ENCODE measurements at places on chromosomes 5 and 9.
A peak's percentile ranks its signal among the peaks of the same experiment; 100 is the strongest.

- no peak for DNase-seq
These were observed 212.3 kb downstream of the TRIM36 start for GRCh38 chr5:114957384-114957783.

- no peak for DNase-seq
These were observed 20.0 kb upstream of the SPATA31E1 start for GRCh38 chr9:87862536-87863268.

DNA sequence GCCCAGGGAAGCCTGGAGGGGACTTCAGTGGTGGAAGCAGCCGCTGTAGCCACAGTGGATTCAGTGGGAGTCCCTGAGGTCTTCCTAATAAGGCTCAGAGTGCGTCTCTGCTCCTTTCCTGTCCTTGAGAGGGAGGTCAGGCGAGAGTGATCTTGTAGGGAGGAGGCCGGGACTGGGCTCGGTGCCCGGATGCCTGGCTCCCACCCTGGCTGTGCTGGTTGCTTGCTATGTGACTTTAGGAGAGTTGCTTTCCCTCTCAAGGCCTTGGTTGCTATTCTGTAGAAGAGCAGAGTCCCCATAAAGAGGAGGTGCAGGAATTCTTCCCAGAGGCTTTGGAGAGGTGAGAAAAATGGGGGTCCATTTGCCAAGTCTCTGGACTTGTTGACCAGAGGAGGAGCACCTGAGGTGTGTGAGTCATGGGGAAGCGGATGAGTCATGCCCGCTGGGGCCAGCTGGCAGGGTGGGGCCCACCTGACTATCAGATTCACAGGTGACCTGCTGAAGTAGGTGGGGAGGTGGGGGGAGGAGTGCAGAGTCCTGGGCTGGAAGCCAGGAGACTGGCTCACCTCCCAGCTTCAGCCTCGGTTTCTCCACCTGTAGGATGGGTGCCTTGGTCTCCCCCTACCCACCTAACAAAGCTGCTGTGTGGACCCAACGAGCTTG lies 13.8 kb downstream of the GSN start:
- DNase-seq = no peak

- DNase-seq = peak; percentile 63
These were observed 97.4 kb upstream of the TRIM32 start for GRCh38 chr9:116589392-116590354.

DNA sequence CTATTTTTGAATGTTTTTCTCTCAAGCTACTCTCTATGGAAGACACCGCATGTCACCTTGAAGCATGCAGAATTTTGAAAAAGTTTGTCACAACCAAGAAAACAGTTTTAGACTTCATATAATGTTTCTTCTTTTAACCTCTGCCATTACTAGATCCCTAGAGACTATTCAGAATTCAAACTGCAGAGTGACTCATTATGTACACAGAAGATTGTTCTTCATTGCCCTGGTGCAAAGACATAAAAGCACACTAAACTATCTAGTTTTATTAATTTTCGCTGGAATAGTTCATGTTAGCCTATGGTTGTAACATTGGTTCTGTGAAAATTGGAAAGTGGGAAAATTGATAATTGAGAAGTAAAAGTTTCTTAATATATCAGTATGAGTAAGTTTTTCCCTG lies 18.4 kb downstream of the F2RL2 start:
- DNase-seq = no peak

DNA sequence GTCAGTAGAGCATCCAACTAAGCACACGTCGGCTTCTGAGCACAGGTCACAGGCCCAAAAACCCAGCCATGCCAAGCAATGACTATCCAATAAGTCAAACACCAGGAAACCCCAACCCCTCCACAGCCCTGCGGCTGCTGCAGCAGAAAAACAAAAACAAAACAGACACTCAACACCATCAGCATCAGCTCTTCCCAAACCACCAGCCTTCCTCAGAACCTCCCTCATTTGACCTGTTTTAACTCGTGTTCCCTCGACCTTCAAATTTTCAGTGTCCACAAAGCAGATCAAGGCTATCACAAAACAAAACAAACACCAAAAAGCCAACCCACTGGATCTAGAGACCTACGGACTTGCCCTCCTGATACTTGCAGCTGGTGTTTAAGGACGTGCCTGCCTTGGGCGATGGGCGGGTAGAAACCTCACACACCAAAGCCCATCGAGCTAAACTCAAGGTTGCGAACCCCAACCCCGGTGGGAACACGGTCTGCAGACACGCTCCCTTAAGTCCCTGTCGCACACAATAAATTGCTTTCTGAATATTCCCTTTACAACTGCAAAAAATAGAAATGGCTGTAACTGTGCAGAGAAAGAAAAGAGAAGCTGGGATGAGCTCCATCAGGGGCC lies 247.1 kb upstream of the ANKRD55 start:
- no peak for DNase-seq

DNA sequence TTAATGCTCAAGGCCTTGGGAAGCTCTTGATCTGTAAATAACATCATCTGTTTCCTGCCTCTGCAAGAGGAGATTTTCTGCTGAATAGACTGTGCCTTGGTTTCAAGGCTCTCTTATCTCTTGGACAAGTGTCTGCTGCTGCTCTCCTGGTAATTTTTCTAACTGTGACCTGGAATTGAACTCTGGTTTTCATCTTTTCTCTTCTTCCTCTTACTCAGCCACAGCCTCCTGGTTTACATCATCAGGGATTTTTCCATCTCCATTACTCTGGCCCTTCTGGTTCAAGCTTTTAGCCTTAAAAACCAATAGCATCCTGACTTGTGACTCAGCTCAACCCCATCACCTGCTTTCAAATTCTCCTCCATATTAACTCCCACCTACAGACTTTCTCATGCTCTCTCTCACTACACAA lies 49.6 kb upstream of the ITGA1 start:
- DNase-seq = peak; percentile 32
